ENCODE measurements at places on chromosomes 1 and 21.

DNA sequence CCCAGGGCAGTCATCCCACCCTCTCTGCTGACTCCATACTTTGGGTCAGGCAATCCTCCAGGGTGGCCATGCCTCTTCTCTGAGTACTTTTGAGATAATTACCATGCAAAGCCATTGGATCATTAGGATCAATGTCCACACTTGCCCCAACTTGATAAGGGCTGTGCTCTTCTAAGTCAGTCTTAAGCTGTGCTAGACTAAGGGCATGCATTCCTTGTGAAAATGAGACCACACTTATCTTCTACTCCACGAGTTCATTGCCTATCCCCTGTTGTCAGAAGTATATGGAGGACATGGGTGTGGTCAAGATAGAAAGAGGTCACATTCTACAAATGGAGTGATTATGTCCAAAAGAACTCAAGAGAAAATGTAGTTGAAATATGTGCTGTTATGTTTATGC, 18.9 kb upstream of the SSX2IP start:
- no peak for DNase-seq

GRCh38 chr1:26607186-26607585, 77.6 kb downstream of the RPS6KA1 start:
- no peak for DNase-seq

DNA sequence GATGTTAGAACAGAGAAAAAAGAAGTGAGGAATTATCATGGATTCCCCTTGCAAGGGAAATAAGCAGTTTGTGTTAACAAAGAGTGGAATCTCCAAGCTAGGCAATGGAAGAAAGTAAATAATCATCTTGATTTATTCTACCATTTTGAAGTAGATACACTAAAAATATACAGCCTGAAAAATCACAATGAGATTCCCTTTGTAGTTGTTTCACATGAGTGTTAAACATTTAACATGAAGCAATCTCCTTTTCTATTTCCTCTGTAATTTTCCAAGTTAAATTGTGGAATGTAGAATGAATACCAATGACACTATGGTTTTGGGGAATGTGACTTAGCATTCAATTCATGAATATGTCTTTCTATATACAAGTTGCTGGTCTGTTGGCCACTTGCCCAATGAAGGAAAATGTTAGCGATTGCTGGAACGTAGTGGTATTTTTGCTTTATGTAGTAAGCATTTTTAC, 5.7 kb downstream of the TGFB2 start:
- DNase-seq: peak; percentile 39

- DNase-seq: no peak
Observed at GRCh38 chr1:21311016-21311415, 20.8 kb upstream of the ECE1 start.

GRCh38 chr1:152886085-152886484, 8.0 kb downstream of the SMCP start:
- DNase-seq: no peak

DNA sequence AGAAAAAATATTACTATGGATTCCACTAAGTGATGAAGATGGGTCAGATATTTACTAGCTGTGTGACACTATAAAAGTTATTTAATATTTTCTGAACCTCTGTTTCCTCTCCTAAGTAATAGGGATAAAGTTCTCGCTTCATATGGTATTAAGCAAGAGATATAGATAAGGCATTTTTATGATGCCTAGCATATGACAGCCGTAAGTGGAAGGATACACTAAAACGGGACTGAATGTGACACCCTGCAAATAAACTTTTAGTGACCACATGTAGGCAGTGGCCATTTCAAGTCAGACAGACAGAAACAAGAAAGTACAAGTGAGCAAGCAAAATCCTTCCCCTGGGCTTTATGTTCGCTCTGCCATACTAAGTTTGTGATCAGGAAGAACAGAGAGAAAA, 14.2 kb downstream of the GBP3 start:
- no peak for DNase-seq

DNA sequence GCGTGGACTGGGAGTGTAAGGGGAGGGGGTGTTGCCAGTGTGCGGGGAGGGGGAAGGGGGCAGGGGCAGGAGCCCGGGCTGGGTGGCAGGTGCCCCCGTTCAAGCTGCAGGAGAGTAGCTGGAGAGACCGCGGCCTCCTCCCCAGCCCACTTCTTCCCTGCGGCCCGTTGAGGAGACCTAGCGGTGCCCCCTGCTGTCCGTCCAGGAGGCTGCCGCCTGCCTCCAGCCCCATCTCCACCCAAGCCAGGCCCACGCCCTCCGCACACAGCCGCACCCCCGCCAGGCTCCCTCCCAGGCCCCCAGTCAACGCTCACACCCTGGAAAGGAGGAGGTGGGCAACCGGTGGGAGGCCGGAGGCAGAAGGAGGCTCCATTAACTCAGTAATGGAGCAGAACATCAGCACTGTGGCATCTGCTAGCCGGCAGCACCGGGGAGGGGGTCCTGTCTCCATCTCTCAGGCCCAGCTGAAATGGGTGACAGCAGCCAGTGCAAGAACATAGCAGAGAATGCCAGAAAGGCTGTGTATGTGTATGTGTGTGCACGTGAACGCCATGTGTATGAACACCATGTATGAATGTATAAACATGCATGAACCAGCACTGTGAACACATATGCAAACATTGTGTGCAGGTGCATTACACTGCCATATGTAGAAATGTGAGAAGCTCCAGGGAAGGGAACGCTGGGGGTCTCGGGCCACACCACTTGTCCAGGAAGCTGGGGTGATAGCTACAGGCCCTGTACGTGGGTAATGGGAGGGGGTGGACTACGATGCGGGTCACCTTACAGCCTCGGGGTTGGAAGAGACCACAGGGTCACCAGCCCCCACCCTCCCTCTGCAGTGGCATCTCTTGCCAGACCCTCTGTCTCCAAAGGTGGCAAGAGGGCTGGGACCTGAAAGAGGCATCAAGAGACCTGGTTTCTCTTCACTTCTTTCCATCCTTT, 84.6 kb downstream of the SYT2 start:
- peak; percentile 71 for DNase-seq

DNA sequence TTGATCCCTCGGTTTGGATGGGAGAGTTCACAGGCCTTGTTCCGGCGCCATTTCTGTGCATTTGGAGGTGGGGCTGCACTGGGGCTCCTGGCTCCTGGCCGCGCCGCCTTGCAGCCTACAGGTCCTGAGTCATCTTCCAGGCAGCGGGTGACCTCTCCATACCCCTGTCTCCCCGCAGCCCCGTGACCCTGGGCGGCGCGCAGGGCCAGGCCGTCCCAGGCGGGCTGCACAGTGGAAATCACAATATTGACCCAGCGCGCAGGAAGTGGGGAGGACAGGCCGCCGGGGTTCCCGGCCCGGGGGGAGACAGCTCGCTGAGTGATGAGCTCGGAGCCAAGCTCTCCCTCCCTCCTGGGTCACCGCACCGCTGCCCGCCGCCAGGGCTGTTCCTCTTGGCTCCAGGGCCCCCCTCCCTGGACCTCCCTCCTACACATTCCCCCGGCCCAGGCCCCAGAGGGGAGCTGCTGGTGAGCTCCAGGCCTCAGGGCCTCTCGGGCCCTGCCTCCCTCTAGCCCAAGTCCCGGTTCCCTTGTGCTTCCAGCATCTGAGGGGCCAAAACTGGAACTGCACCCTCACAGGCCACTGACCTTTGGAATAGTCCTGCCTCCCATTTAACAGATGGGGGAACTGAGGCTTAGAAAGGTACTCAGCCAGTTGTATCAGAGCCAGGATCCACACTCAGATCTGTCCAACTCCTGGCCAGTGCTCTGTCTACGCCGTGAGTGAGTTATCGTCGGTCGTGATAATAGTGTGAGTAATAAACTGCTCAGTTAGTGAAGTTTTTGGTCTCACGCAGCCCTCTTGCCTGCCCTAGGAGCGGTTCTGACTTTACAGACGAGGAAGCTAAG, 142.9 kb upstream of the WNT4 start:
- no peak for DNase-seq

- peak; percentile 52 for DNase-seq
Observed at GRCh38 chr1:39799770-39800470, 11.3 kb upstream of the BMP8B start.

GRCh38 chr21:43957128-43957571, 55.0 kb upstream of the TRAPPC10 start:
- DNase-seq: no peak

GRCh38 chr1:232558954-232559353, 71.0 kb downstream of the SIPA1L2 start:
- no peak for DNase-seq

DNA sequence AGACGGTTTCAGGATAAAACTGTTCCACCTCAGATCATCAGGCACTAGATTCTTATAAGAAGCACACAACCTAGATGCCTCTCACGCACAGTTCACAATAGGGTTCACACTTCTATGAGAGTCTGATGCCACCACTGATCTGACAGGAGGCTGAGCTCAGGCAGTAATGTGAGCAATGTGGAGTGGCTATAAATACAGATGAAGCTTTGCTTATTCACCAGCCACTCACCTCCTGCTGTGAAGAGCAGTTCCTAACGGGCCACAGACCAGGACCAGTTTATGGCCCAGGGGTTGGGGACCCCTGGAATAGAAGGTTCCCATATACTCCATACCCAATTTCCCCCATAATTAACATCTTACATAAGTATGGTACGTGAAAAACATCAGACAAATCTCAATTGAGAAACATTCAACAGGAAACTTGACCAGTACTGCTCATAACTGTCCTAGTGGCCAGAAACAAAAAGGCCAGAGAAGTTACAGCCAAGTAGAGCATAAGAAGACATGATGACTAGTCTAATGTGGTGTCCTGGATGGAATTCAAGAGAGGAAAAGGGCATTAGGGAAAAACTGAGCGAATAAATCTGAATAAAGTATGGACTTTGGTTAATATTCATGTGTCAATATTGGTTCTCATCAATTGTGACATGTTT, 24.7 kb upstream of the IGSF5 start:
- DNase-seq: no peak

DNA sequence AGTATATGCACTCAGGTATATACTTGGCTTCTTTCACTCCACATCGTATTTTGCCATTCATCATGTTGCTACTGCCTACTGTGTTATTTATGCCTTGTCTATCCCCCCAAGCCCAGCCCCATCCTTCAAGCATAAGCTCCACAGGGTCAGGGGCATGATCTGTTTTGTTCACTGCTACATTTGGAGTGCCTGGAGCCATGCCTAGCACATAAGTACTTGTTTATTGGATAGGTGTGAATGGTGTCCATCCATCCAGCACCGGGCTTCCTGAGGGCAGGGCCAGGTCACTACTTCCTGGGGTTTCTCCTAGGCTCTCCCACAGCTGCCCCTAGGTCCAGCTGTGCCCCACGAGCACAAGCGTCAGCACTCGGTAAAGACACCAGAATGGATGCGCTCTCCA, 289.0 kb upstream of the VAMP3 start:
- DNase-seq: no peak

DNA sequence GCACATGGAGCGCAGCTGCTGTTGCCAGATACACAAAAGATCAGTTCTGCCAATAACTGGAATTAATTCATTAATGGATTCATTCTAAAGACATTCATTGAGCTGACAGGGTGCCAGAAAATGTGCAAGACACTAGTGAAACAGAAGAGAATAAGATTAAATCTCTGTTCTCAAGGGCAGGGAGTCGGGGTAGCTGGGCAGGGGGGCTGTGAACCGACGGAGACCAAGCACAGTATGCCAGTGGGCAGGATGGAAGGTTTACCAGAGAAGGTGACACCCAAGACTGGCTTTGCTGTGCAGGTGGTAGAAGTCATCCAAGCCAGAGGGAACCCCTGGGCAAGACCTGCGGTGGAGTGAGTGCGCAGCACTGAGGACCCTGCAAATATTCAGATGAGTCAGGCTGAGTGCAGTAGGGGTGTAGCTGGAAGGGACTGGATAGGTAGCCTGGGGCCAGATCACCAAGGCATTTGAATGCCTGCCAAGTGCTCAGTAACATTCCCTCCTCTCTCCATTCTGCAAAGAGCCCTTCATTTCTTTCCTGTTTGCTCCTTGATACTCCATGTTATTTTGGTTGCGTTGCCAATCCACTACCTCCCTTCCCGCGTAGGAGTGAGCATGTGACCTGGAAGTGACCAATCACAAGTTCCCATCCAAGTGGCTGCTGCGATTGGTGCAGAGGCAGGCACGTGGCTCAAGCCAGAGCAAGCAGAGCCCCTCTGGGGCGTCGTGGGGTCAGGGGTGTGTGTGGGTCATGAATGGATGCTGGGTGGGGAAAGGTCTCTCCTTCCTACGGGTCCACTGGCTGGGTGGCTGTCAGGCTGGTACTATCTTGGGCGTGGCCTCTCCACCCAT, 413.1 kb downstream of the PTPRU start:
- DNase-seq: no peak

- DNase-seq: no peak
Observed at GRCh38 chr1:15843826-15844572, 3.5 kb upstream of the SPEN start.

- no peak for DNase-seq
Observed at GRCh38 chr1:153639280-153639679, 5.4 kb downstream of the CHTOP start.

DNA sequence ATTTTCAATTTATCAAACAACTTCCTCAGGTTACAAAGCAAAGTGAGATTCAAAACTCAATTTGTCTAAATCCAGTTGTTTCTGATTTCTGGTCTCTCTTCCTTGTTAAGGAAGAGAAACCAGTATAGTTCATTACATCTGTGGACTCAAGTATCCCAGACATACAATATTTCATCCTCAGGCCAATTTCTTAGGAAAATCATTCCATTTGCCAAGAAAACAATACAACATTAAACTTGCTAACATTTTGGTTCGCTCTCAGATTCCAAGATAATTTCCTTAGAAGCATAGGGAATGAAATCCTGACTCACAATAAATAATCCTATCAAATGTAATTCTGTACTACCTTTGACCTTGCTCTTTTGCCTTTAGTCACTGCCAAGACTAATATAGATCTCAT, 11.2 kb upstream of the TTLL7 start:
- DNase-seq: no peak

DNA sequence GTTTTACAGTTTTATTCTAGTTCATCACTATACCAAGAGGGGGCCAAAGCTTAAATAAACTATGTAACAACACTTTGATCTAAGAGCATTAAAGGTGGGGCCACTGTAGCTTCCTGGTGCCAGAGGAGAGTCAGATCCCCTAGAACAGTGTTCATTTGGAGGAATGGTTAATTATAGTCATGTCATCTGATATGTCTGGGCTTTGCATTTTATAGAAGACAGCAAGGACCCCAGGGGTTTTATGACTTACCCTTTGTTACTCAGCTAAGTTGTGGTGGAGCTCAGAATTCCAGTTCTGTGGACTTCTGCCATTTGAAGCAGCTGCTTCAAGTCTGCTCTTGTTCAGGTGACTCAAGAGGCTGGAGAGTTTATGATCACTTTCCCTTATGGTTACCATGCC, 16.7 kb downstream of the KDM4A start:
- DNase-seq: no peak

DNA sequence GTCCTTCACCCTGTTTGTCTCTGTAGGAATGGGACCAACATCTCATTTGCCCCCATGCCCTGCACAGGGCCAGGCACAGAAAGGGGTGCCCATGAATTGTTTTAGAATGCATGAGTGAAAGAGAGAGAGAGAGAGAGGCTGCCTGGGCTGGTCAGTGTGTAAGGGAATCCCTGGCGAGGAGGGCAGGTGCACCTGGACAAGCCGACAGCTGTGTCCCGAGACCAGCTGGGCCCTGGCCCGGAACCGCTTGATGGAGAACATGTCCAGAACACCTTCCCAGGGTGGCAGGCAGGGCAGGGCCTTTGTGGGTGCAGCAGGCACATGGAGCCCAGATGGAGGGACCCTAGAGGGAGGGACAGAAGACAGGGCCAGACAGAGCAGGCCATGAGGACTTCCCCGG, 22.7 kb downstream of the SPOCD1 start:
- peak; percentile 11 for DNase-seq
